ENCODE measurements at places on chromosomes 7 and 10.
A peak's percentile ranks its signal among the peaks of the same experiment; 100 is the strongest.

- no peak for DNase-seq
Observed at GRCh38 chr10:47401874-47402640, 18.0 kb upstream of the ZNF488 start.

DNA sequence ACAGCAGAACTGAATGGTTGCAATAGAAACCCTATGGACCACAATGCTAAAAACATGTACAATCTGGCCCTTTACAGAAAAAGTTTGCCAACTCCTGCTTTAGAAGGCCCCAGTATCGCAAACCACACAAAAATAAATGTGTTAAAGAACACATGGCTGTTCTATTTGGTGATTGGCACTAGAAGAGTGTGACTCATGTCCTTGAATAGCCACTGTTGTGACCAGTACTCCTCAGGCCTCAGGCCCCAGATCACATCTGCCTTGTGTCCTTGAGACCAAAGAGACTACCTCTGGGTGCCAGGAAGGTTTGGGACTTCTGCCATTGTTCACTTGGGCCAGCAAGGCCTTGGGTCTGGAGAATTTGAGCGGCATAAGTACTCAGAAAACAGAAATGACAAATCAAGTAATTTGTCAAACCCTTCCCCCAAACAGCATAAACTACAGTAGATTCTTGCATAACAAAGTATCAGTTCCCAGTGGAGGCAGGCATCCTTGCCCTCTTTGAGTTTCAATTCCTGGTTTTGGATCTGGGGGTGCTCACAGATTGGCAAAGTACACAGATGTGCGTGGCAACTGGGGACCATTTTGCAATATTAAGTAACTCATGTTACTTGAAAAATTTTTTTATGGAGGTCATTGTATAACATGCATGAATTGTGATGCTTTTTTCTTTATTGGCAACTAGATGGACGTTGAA is 50.2 kb downstream of the MTURN start:
- DNase-seq: no peak

GRCh38 chr10:130169136-130169859 is 33.1 kb downstream of the GLRX3 start:
- DNase-seq: peak; percentile 19

- DNase-seq: no peak
Observed at GRCh38 chr7:141551782-141552181, 572 bp downstream of the AGK start.

DNA sequence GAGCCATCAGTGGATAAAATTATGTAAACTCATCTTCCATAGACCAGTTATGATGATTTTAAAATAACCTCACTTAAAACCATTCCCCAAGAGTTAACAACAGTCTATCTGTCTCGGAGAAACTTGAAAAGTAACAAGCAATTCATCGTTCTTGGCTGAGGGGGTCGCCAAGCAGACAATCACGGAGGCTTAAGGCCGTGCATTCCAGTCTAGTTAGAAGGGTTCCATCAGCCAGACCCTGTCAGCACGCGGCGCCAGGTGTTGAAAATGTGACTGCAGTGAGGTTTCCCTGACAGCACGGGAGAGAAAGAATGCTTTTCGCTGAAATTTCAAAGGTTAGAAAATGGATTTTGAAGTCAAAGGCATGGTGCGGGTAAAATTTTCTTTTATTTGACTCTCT is 1025.0 kb upstream of the CELF2 start:
- DNase-seq: no peak

- no peak for DNase-seq
Observed at GRCh38 chr7:142375710-142376313, 118.0 kb upstream of the PRSS58 start.

DNA sequence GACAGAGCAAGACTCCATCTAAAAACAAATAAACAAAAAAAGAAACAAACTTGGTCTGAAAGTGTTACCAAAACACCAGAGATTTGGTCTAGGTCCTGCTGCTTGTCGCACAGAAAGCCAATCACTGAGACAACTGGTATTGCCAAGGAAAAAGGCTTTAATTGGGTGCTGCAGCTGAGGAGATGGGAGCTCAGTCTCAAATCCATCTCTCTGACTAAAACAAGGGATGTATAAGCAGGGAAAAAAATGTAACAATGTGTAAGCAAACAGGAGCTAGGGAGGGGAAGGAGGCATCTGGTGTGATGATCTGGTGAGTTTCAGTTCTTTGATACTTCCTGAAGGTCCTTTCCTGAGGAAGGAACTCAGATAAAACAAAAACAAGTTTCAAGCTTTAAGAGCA is 8.4 kb upstream of the PDIA4 start:
- no peak for DNase-seq

DNA sequence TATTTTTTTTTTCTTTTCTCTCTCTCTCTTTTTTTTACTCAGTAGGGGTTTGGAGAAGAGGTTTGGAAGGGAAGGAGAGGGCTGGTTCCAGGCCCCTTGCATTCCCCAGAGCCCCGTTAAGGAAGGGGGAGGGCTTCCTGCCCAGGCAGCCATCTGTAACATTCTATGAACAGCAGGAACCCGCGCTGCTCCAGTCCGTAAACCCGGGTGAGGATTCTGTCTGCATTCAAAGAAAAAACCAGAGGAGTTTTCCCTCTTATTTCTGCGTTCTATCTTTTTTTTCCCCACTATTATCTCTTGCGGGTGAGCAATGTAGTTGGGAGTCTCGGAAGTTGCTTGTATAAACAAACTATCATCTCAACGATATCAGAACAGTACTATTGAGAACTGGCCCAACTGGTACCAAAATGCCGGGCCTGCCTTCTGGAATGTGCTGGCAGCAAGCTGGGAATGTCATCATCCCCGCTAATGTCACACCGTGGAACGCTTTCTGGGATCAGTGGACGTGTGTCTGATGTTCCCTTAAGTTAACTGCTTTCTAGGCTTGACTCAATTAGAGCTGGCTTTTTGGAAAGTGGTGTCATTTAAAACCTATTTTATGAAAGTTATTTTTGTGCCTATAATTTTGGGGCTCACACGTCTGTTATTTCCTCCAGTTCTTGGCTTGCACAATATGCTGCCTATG is 153.1 kb upstream of the MEOX2 start:
- no peak for DNase-seq

- DNase-seq: no peak
Observed at GRCh38 chr10:129275886-129276285, 191.2 kb upstream of the MGMT start.

GRCh38 chr7:33190688-33191304 is 61.4 kb downstream of the BBS9 start:
- DNase-seq: no peak

DNA sequence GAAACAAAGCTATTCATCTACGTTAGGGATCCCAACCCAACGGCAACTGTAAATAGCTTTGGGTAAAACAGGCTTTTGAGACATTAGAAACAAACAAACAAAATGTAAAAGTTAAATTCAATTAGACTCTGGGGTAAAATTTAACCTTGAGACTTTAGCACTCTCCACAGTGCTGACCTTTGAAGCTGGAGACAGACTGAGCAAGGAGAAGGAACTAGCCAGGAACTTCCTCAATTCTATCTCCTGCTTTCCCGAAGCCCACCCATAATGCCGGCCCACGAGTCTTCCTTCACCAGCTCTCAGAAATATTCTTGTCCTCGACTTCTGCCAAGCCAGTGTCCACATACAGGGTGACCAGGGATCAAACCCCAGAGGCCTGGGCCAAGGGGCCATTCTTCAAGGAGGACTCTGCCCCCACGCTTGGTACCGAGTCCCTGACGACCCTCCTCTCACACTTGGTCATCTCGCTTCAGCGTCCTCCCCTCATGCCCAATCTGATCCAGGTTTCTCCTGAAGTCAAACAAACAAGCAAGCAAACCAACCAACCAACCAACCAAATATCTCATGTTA is 114.1 kb downstream of the HIPK2 start:
- no peak for DNase-seq

DNA sequence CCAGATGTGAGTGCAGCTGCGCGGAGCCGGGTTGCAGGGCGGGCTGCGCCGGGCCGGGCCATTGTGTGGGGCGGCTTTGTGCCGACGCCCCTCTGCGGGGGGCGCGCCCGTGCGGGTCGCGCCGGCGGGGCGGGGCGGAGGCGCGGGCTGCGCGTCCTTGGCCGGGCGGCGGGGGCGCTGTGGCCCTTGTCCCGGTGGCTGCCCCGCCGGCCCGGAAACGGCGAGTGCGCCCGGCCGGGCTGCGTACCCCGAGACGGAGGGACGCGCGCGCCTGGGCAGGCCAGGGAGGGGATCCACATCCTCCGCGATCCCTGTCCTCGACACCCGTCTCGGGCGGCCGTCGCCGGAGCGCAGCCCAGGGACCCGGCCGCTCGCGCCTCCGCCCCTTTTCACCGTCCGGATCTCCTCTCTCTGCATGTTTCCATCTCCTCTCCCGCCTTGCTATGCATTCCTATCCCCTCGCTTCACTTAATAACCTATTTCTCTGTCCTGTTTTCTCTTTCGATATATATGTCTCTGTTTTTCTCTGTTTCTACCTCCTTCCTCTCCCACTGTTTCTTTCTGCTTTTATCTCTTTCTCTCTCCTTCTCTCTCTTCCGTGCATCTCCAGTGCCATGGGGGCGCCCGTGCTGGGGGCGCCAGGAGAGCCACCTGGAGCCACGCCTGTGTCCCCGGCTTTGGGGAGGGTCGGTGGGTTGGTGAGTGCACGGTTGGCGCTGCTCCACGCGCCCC is 765 bp downstream of the PFKFB3 start:
- DNase-seq: no peak

DNA sequence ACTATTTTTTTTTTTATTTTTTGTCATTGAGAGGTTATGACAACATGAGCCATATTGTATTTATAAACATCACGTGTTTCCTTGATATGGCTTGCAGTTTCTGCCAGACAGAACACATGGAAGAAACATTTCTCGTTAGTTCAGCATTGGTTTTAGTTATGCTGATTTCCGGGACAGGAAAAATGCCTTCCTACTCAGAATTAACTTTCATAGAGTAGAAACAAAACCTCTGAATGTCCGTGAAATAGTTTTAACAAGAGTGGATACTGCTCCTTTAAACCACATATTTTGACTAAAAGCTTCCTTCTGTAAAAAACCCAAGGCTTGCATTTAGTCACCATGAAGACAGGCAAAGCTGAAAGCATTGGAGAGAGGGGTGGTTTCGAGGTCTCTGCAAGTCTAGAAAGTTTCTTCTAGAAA is 240.4 kb downstream of the KIAA1217 start:
- no peak for DNase-seq

GRCh38 chr7:44561962-44562621 is 11.6 kb downstream of the DDX56 start:
- no peak for DNase-seq

- no peak for DNase-seq
Observed at GRCh38 chr10:42646214-42646613, 7.8 kb upstream of the ZNF33B start.

DNA sequence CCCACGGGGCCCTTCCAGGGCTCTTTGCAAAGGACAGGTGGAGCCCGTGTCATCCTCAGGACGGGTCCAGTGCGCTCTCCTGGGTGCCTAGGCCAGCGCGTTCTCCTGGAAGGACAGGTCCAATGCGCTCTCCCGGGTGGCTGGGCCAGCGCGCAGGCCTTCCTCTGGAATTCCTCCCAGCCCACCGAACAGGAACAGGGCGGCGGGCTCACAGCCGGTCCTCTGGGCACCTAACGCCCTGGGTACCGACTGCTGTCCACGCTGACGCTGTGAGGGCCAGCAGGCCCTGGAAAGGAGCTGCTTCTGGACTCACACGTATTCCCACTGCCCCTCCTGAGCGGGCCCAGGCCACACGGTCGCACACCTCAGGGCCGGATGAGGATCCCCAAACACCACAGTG is 49.3 kb downstream of the STK32C start:
- DNase-seq: no peak

GRCh38 chr10:112269266-112269665 is 13.9 kb upstream of the TECTB start:
- no peak for DNase-seq

DNA sequence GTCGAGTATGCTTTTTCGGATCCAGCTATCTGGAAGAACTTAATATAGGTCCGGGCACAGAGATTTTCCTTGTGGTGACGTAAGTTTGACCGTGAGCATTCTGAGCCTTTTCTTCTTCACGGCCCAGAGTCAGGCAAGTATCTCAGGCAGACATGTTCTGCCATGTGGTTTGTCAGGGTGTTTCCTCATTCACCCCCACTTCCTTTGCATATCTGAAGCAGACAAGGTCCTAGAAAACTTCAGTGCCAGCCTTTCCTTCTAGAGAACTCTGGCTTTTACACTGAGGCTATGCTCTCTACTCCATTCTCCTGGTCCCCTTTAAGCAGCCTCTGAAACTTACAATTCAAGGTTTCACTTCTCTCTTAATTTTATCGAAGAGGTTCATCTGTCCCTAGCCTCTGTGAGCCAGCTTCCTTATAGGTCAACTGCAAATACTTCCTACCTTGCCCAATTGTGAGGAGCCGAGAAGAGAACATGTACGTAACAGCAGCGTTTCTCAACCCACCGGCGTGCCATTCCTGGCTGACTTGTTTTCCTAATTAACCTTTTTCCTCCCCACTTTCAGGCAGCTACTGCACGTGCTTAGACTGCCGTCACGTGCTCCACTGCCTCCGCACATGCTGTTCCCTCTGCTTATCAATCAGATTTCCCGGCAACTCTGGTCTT is 47.3 kb downstream of the CDCA7L start:
- no peak for DNase-seq

- no peak for DNase-seq
Observed at GRCh38 chr10:76769582-76769981, 868.0 kb downstream of the KCNMA1 start.

All from fibroblast of skin of left biceps (primary cell).